ENCODE measurements at places on chromosomes 3 and 15.
A peak's percentile ranks its signal among the peaks of the same experiment; 100 is the strongest.

GRCh38 chr15:95922431-95922830, 408.1 kb upstream of the NR2F2 start:
- no peaks in the 10 kb centered on the region for H3K27me3 ChIP-seq
- no peaks in the 10 kb centered on the region for H3K4me1 ChIP-seq
- H3K4me3 ChIP-seq, result no peak overlapping the region
- H3K27ac ChIP-seq, result no peak overlapping the region

GRCh38 chr3:24197809-24198208, 252.7 kb downstream of the NR1D2 start:
- no peaks in the 10 kb centered on the region for H3K36me3 ChIP-seq
- no peak for DNase-seq
- no peak overlapping the region for H3K27ac ChIP-seq
- no peak overlapping the region for H3K4me3 ChIP-seq
- H3K4me1 ChIP-seq, result no peaks in the 10 kb centered on the region

DNA sequence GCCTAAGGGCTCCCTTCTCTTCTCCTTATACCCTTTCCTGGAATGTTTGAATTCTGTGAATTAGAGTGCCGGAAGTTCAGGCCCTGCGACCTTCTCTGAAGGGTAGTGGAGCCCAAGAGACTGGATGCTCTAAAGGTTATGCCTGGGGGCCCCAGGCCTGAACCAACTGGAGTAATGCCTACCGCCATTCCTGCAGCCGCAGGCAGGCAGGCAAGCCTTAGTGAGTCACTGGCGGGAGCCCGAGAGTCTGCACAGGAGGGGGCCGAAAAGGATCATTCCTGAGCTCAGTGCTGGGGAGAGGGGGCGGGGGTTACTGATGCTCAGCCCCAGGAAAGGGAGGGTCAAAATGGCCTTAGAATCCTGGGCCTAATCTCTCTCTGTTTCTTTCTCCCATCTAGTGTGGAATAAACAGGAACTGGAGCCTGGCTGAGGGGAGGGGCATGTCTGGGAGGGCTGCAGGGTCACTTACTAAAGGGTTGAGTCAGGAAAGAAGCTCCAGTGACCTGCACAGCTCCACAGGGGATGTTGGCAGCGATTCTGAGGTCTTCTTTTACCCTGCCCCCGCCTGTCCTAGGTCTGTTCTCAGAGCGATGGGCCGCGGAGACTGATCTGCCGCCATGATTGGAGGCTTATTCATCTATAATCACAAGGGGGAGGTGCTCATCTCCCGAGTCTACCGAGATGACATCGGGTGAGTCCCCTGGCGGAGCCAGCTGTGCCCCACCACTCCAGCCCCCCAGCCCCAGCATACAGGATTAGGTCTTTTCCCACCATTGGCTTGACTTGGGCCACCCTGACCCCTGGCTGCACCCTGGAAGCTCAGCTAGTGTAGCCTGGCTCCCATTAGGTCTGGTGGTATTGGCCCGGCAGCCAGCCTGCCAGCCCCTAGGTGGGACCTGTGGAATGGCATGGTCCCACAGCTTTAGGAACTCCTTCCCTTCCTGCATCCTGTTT, 2.0 kb downstream of the AP2M1 start:
- DNase-seq, result peak; percentile 82
- H3K4me3 ChIP-seq, result peak overlapping the region; percentile 95
- peak overlapping the region; percentile 99 for H3K27ac ChIP-seq
- H3K4me1 ChIP-seq, result peaks cover 37% of the 10 kb centered on the region
- H3K27me3 ChIP-seq, result no peaks in the 10 kb centered on the region

- H3K36me3 ChIP-seq, result no peaks in the 10 kb centered on the region
- no peaks in the 10 kb centered on the region for H3K4me1 ChIP-seq
- no peak for DNase-seq
- no peak overlapping the region for H3K27ac ChIP-seq
- no peaks in the 10 kb centered on the region for H3K27me3 ChIP-seq
- no peak overlapping the region for H3K4me3 ChIP-seq
These were observed 348.6 kb upstream of the GRM7 start for GRCh38 chr3:6512172-6512800.

- no peaks in the 10 kb centered on the region for H3K4me1 ChIP-seq
- H3K27me3 ChIP-seq, result no peaks in the 10 kb centered on the region
- H3K36me3 ChIP-seq, result no peaks in the 10 kb centered on the region
- H3K27ac ChIP-seq, result no peak overlapping the region
- peak; percentile 9 for DNase-seq
These were observed 110.2 kb downstream of the TPRA1 start for GRCh38 chr3:127480196-127480954.

All from tibial artery (tissue), 4 donors.